ENCODE measurements at places on chromosomes 6 and 20.
A peak's percentile ranks its signal among the peaks of the same experiment; 100 is the strongest.

- DNase-seq: no peak
Measured at GRCh38 chr20:16552015-16552414, 21.2 kb downstream of the KIF16B start.

DNA sequence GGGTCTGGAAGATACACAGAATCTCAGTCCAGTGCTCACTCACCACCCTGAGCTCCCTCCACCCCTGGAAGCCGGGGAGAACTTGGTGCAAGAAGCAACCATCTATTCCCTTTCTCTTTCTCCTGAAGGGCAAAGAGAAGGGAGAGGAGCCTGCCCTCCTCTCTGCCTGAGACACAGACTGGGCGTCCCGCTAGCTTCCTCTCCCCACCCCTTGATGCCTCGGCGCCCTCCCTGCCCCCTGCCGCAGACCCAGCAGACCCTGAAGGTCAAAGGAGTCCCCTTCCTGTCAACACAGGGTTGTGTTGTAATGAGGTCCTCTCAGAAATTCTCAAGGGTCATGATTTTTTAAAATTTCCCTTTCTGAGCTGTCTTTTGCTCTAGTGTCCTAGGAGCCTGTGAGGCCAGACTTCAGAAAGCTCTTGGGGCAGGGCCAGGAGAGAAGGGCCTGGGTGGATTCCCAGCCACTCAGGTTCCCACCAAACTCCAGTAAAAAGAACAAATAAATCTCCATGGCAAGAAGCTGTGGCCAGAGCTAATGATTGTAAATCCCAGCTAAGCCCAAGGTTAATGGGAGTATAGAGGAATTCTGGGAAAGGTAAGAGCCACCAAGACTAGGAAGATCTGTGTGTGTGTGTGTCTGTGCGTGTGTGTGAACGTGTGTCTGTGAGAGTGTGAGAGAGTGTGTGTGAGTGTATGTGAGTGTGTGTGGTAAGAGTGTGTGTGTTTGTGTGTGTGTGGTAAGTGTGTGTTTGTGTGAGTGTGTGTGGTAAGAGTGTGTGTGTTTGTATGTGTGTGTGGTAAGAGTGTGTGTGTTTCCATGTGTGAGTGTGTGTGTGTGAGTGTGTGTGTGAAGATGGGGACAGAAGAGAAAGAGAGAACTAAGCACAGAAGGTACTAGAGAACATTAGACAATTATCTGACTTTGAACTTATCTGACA lies 1.1 kb upstream of the JPH2 start:
- DNase-seq: no peak

DNA sequence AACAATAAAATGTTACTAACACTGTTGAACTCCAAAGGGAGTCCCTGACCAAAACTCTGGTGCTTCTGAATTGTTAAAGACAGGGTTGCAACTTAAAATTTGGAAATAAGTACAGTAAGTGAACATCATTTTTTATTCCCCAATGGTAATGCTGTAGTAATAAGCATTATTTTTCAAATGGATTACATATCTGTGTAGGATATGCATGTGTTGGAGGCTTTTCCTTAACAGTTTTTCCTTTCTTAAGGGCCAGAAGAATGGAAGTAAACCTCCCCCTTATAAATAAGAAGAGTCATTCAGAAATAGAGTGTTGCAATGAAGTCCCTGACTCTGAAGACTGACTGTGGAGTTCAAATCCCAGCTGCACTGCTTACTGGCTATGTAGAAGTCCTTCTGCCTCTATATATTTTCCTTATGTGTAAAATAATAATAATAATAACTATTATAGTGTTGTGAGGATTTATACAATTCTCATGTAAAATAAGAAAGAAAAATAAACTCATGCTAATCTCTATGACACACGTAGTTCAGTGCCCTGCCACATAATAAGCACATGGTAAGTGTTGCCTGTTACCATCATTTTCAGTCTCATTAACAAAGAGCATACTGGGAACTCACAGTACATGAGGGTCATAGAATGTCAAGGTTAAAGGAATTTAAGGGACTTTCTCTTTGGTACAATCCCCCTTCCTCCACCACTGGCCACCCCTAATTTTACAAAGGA lies 129.8 kb upstream of the SMLR1 start:
- DNase-seq: no peak

GRCh38 chr6:43505718-43506117 lies 4.4 kb downstream of the LRRC73 start:
- DNase-seq: no peak

DNA sequence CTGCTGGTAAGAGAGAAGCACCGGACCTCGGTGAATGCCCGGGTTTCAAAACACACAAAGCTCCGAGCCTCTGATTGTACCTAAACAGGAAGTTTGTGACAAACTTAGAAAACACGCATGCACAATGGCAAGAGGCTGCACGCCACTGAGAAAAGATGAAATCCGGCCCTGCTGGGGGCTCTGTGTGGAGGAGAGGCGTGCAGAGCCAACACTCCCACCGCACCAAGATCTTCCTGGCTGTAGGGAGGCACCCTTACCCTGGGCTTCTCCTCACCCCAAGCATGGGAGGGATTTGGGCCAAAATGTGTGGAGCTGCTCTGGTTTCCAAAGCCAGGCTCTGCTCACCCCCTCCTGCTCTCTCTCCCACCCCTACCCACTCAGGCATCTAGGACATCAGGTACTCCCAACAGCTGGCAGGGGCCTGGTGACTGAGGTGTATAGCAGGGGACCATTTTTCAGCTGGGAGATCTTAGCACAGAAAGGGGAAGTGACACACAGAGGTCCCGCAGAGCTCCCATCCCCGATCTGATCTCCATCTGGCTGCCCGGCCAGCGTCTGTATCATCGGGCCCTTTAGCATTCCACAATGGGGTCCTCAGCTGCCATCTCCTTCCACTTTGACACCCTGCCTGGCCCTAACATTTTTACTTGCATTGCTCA lies 84.2 kb downstream of the TRERF1 start:
- no peak for DNase-seq

DNA sequence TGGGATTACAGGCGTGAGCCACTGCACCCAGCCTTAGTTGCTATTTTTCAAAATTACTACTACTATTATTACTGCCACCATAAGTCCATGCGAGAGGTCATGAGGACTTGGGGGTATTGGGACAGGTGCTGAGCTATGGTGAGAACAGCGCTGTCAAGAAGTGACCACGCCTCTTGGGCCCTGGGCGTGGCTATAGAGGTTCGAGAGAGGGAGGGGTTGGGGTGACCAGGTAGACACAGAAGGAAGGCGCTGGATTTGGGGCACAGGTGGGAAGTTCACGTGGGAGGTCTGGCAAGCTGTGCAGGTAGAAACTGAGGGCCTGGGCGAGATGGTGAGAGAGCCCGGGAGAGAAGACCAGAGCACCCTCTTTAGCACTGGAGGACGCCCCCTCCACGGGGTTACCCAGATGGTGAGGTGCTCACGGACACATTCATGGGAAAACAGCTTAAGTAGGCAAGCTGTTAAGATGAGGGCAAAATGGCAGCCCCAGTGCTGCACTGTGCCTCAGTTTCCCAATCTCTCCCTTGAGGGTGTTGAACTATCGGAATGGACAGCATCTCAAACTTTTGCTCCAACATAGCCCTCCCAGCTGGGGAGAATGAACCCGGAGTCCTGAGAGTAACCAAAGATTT lies 61.0 kb downstream of the RAB44 start:
- DNase-seq: no peak

DNA sequence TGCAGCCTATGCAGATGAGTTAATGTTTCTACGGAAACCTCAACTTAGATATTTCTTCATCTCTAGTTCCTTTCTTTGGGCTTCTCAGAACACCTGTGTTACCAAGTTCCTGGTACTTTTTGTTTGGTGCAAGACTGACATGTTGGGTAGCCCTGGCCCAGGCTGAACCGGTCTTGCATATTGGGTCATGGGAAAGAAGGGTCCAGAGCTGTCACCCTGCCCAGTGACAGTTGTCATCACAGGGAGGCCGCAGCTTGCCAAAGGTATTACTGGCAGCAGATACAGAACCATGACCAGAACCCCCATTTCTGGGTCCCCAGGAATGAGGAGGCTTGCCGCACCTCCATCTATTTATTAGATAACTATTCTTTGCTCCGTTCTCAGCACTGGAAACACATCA lies 40.2 kb downstream of the PDYN start:
- no peak for DNase-seq

DNA sequence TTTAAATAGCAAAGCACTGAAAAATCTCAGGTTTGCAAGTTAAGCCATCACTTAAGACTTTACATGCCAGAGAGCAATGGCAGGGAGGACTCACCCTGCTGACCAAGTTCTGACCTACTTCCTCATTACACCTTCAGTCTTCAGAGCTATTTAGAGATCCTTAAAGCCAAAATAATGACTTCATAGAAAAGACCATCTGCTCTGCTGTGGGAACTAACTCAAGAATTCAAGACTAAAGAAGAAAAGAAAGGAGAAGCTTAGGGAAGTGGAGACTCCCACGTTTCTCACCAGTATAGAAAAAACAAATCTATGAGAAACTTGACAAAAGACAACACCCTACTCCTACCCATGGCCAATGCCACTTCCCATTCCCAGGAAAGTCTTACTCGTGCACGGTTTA lies 28.6 kb downstream of the XPO5 start:
- DNase-seq: no peak

DNA sequence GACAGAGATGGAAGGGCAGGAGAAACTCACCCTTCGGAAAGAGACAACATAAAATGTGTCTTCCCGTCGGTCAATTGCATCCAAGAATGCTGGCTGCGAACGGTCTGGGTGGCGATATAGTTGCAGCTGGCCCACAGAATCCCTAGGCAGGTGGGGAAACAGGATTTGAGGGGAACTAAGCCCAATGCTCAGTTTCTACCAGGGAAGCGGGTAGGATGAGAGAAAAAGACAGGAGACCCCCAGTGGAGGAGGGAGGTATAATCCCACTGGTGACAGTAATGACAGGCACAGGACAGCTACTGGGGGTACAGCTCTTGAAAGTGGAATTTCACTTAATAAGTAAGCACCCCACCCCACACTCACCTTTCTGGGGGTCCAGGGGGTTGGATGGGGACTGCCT lies 7.5 kb upstream of the TNXB start:
- DNase-seq: no peak

GRCh38 chr20:32483351-32484224 lies 101.5 kb downstream of the NOL4L start:
- DNase-seq: no peak

- DNase-seq: no peak
Measured at GRCh38 chr6:45105170-45105820, 222.8 kb upstream of the RUNX2 start.

DNA sequence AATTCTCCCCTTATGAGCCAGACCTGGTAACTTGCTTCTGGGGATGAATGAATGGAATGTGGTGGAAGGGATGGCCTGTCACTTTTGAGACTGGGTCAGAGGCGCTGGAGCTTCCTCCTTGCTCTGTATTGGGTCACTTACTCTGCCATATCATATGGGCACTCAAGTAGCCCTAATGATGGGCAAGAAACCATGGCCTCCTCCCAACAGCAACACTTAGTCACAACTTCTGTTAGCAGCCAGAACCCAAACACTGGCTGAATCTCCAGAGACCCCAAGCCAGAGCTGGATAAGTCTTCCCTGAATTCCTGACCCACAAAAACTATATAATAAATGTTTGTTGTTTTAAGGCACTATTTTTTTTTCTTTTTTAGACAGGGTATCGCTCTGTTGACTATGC lies 5.5 kb downstream of the E2F1 start:
- no peak for DNase-seq

DNA sequence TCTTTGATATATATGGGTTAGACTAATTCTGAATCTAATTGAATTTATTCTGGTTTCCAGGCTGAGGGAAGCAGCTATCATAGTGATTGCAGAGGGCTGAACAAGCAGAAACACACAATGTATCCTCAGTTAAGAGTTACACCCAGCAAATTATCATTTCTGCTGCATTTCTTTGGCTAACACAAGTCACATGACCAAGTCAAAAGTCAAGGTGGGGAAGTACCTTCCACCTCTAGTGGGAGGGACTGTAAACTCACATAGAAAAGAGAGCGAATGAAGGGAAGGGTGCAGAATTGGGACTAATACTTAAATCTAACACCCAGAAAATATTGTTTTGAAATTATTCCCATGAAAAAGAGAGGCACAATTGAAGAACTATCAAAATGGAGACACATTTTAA lies 719.7 kb upstream of the MMS22L start:
- DNase-seq: no peak

DNA sequence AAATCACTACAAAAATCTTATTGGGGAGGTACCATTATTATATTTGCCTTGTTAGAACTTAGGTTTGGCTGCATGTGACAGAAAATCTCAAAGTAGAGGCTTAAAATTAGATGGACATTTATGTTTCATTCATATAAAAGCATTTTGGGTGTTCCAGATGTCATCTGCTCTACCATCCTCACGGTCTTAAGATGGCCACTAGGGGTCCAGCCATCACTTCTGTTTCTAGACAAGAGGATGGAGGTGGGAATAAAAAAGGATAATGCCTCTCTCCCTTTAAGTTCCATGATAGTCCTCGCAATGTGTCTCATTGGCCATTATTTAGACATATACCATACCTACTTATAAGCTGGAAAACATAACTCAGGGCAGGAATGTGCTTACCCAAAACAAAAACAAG lies 929.5 kb downstream of the KIF16B start:
- no peak for DNase-seq

DNA sequence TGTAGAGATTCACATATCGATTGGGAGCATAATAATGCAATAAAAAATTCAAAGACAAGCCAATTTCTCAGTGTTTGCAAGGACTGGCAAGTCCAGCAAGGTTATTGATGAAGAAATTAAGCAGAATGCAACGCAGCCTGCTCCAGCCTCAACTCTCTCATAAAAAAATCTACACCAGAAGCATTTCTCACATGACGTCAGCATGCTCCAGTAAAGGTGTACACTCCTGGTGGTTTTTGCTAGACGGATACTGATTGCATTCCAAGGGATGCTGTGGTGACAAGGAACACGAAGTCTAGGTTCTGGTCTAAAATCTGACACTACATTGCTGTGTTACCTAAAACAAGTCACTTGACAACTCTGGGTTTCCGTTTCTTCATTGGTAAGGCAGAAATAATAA lies 167.4 kb upstream of the PRND start:
- DNase-seq: no peak

- DNase-seq: no peak
Measured at GRCh38 chr6:132153221-132153898, 202.2 kb upstream of the CCN2 start.

DNA sequence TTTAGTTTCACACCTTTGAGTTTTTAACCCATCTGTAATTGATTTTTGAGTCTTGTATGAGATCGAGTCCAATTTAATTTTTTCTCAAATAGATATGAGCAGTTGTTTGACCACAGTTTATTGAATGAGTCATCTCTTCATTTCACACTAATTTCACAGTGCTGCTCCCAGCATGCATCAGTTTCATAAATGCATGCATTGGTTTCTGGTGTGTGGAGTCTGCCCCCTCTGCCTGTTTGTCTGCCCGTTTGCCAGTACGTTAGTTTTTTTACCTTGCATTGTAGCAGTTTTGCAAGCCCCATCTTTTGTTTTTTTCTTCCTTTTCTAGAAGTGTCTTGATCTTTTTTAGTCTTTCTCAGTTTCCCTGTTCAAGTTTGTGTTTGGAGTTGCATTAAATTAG lies 11.9 kb downstream of the SLX4IP start:
- peak; percentile 80 for DNase-seq

GRCh38 chr6:36844232-36845170 lies 5.3 kb upstream of the CPNE5 start:
- DNase-seq: no peak
